ENCODE measurements at places on chromosomes 16 and 17.

DNA sequence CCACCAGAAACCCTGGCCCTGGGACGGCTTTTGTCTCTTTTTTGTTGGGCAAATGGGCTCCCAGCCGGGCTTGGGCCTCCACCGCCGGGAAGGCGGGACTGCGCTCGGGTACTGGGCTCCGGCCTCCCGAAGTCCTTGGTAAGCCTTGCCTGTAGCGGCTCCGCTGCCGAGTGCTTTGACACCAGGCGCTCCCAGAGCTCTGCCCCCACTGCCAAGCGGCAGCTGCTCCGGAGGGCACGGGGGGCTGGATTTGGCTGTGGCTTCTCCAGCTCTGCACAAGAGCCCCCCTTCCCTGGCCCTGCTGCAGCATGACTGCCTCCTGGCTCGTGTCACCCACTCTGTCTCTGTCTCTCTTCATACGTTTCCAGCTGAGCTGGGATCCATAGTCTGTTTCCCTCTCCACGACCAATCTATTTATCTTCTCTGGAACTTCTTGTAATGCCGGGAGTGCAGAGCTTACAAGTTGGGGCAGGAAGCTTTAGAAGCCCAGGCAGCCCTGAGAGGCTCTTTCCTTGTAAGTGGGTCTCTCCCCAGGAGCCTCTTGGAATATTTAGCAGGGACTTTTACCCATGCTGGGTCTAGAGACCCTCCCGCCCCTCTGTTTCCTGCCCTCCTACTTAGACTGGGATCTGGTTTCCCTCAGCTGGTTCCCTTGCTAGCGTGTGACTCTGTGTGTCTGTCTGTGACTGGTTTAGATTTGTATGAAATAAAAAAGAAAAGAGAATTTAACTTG, 246.9 kb upstream of the GSE1 start:
- no peak for DNase-seq

DNA sequence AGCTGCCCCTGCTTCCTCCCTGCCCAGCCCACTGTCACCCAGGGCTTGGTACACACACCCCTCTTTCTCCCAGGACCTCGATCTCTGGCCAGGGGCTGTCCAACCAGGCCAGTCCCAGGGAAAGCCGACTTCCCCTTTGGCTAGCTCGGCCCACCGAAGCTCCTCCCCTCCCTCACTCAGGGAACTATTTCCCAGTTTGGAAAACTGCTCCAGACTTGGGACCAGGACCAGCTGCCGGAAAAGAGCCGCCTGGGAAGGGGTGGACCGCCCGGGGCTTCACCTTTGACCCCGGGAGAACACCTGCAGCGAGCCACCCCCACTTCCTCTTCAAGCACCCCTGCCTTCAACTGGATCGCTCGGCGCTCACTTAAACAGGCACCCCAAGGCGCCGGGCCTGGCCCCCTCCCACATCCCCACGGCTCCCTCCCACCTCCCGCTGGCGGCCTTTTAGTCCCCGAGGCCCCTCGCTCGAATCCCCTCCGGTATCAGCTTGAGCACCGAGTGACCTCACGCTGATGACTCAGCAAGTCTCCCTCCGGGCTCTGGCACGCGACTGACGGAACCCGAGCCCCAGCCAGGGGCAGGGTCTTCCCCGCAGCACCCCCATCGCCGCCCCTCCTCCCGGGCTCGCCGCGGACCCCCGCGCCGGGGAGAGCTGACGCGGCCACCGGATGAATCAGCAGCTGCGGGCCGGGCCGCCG, 934 bp downstream of the MAFG start:
- DNase-seq, result no peak

- DNase-seq, result no peak
Measured at GRCh38 chr16:77700846-77701245, 21.5 kb upstream of the NUDT7 start.

DNA sequence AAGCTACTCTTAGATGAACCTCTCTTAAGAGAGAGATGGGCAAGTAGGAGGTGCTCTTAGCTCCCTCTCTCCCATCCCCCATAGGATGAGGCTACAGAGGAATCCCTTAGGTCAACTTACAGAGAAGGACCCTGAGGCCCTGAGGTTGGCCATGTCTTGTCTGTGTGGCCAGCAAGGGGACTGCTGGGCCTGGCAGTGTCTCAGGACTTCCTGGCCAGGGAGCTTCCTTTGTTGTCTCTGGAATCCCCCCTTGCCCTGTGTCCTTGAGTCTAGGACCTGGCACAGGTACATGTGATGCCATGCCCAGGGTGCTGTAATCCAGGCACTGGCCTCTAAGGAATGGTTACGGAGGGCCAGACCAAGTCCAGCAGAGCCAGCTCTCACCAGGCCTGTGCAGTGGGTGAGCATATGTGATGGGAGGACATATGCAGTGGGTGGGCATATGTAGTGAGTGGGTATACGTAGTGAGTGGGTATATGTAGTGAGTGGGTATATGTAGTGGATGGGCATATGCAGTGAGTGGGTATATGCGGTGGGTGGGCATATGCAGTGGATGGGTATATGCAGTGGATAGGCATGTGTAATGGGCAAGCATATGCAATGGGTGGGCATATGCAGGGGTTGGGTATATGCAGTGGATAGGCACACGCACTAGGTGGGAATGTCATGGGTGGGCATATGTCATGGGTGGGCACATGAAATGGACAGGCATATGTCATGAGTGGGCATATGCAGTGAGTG, 20.3 kb upstream of the PECAM1 start:
- DNase-seq, result no peak

- no peak for DNase-seq
Measured at GRCh38 chr17:37239690-37240334, 136.0 kb upstream of the C17orf78 start.

- DNase-seq, result no peak
Measured at GRCh38 chr17:29060475-29060874, 17.5 kb downstream of the PIPOX start.

GRCh38 chr17:80195671-80196529, 24.2 kb downstream of the SGSH start:
- DNase-seq, result peak; percentile 40

All from activated T-helper 1 cell treated with anti-CD3 and anti-CD28 coated beads, Interleukin-2, amount 50 U/mL, for 16 hours (primary cell).